ENCODE measurements at places on chromosomes 6 and 20. TPM values are rescaled to one million over a fixed set of nuclear protein-coding genes. Genes with fewer than 3 reads are reported as not detected.

DNA sequence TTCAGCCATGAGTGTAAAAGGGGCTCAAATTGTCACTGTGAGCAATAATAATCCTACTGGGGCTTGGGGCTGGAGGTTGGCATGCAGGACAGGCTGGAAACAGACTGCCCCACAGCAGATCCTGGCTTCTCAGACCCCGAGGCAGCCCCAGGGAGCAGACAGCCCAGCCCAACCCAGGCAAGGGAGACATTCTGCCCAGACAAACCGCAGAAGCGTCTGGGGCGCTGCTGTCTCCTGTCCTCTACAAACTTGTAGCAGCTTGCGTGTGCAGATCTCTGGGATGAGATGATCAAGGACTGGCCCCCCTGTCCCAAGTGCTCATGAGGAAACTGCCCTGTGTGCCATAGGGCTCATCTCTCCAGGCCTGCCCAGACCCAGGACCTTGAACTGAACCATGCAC lies 84.6 kb downstream of the MAFB start:
- DNase-seq, result no peak

Gene PLG
- total RNA-seq, result 0.95 TPM

GRCh38 chr20:15867899-15868298 lies 705.3 kb downstream of the KIF16B start:
- DNase-seq, result no peak

Gene RSPH9
- 2.6 TPM for total RNA-seq

Gene SFT2D1
- total RNA-seq, result 52.8 TPM

DNA sequence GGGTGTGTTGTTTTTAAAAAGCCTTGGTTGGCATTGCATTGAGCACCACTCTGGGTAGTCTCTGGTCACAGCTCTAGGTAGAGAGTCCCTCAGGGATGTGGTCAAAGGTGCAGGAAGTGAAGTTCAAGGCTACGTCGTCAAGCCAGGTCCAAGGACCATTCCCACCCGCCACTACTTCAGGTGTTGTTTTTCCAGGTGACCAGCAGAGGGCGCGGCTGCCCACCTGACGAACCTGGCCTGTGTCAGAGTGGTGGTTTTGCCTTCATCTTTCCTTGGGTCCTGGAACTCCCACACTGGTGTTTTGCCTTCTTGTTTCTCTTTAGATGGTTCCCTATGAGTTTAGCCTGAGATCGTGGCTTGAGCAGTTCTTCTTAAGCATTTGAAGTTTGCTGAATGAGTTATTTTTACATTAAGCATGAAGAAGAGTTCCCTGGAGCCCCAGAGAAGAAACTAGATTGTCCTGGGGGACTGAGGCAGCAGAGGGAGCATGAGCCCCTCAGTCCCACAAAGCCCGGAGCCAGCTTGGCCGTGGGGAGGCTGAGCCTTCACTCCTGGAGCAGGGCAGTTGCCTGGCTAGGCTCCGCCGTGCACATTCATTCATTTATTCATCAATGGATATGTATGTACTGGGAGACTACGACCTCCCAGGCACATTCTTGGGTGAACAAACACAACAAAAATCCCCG lies 5.6 kb upstream of the PHACTR3 start:
- DNase-seq, result no peak

DNA sequence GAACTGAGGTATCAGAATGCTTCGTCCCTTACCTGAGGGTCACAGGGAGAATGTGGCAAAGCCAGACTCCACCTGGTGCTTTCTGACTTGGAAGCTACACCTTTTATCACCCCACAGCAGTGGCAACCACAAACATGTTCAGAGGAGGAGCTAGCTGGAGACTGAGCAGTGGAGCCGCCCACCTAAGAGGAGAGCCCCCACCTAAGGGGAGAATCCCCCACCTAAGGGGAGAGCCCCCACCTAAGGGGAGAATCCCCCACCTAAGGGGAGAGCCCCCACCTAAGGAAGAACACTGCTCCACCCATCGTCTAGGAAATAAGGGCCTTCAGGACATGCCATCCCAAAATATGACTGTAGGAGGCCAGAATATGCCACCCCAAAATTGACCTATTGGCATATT lies 4.0 kb downstream of the SLC52A3 start:
- no peak for DNase-seq

GRCh38 chr20:43840382-43841070 lies 74.1 kb upstream of the TOX2 start:
- no peak for DNase-seq

Gene SLC4A11
- total RNA-seq, result 5.0 TPM

Gene MYT1
- not detected for total RNA-seq

DNA sequence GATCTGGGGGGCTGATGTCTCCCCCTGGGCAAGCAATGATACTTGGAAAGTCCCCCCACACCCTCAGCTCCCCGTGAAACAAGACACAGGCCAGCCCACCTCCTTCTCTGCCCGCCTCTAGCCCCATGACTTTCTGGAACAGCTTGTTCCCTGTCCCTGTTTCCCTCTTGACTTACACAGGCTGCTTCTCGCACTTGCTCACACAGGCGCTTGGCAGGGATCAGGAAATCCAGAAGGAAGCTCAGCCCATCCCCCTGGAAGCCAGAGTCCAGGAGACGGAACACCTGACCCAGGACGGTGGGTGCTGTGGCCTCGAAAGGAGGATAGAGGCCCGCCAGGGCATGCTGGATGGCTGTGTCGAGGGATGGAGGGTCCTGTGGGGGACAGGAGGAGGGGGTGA lies 14.8 kb downstream of the KIAA1755 start:
- no peak for DNase-seq

Gene SLC22A1
- total RNA-seq, result 2.6 TPM

DNA sequence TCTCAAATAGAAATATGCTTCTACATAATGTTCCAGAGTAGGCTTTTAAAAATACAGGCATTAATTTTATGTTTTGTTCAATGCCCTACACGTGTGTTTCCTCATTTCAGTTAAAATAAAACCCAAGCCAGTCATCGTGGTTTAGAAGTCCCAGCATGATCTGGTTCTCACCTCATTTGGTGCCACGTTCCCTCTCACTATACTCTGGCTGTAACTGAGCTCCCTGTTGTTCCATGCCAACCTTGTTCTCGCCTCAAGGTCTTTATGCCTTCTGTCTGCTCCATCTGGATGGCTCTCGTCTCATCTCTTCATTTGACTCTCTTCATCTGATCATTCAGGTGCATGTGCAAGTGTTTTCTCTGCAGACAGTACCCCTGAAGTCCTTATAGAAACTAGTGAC lies 32.6 kb downstream of the HDGFL1 start:
- no peak for DNase-seq

Data from lower lobe of right lung (tissue), 2 donors.